ENCODE measurements at places on chromosomes 12 and 14.

- DNase-seq = peak; percentile 43
These were observed 48.1 kb downstream of the ADCK1 start for GRCh38 chr14:77848031-77848430.

DNA sequence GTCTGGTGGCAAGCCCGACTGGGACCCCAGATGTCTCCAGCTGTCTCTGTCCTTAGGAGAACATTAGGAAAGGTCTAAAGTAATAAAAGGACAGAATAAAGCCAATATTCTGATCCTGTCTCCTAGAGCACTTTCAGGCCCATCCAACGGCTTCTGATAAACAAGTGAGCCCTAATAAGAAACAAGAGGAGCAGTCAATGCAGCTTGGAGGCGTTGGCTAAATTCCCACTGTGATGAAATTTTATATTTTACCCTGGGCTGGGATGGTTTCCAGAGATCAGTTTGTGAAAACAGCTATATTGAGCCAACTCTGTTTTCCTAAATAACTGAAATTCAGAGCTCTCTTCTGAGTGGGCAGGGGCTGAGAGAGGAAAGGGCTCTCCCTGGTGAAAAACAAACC lies 55.5 kb upstream of the SRRM4 start:
- no peak for DNase-seq

- no peak for DNase-seq
These were observed 903.4 kb upstream of the FOXG1 start for GRCh38 chr14:27863166-27863565.

- no peak for DNase-seq
These were observed 188.9 kb downstream of the ADAMTS20 start for GRCh38 chr12:43362910-43363694.

DNA sequence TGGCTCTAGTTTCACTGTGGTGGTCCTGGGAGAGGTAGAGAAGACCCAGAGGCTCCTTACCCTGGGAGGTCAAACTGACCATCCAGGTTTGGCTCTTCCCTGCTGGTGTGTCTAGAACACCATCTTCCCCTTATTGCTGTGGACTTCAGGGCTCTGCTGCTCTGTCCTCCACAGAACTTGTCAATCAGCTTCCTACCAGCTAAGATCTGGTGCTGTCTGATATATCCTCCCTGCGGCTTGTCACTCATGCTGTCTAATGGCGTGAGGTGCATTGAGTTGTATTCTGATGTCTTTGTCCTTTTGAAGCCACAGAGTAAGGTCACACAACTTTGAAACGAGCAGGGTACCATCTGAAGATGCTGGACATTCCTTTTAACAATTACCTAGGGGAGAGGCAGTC lies 7.2 kb upstream of the C1RL start:
- no peak for DNase-seq

GRCh38 chr12:38516418-38516817 lies 199.8 kb downstream of the ALG10B start:
- no peak for DNase-seq

- no peak for DNase-seq
These were observed 344.5 kb downstream of the AEBP2 start for GRCh38 chr12:19783547-19784444.

- DNase-seq = no peak
These were observed 440.7 kb downstream of the KCNH5 start for GRCh38 chr14:62604524-62604923.

DNA sequence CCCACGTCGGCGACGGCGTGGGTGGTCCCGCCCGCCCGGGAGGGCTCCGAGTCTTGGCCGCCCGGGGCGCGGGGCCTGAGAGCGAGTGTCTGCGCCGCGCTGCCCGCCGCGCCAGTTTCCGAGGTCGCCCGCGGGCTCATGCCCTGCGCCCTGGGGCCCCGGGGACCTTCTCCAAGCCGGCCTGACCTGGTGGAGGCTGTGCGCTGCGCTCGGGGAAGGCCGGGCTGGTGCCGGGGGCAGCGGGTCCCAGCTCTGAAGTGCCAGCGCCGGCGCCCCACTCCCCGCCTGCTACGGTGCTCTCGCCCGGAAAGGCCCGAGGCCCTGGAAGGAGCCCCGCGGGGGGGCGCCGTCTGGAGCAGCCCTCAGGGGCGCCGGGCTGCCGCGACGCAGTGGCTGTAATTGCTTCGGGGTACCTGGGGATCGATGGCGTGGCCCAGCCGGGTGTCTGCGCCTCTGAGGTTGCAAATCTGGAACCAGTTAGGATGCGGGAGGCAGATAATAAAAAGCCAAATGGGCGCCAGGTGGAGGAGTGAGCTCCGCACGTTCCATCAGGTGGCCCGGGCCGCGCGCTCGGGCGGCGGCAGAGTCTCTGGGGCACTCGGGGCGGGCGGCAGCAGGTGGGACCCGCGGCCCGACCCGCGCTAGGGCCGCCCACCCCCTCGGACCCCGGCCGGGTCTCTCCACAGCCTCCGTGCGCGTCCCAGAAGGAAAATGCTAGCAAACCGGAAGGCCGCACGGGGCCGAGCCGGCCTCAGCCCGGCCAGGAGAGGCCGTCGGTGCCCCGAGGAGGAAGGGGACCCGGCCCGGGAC lies 102.3 kb upstream of the DIO3 start:
- no peak for DNase-seq

- DNase-seq = no peak
These were observed 6.1 kb downstream of the SPRING1 start for GRCh38 chr12:116731801-116732200.

- peak; percentile 71 for DNase-seq
These were observed 128.0 kb downstream of the ATP23 start for GRCh38 chr12:58069268-58069963.

DNA sequence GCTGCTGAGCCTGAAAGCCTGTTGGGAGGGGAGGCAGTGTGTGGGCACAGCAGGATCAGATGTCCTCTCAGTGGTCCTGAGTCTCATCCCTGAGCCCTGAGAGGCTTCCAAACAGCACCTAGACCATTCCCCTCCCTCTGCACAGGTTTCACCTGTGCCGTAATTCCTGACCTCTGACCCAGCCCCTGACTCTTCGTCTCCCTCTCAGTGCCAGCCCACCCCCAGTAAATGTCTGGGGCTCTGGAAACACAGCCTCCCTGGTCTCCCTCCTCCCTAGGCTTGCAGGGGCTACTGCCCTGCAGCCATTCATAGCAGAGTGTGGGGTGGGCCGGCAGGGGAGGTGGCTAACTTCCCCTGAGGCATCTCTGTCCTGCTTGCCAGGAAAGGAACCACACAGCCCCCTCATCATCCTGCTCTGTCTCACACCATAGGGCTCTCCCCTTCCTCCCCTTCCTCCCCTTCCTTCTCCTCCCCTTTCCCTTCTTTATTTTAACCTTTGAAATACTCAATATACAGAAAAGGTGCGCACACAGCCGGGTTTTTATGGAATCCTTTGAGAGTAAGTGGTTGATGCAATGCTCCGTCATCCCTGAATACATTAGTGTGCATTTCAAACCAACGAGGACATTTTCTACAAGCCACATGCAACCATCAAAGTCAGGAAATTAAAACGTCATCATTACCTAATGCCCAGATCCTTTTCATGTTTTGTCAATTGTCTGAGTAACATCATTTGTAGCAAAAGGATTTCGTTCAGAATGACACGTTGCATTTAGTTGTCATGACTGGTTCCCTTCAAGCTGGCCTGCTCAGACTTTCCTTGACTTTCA lies 67.0 kb downstream of the PRMT8 start:
- no peak for DNase-seq

DNA sequence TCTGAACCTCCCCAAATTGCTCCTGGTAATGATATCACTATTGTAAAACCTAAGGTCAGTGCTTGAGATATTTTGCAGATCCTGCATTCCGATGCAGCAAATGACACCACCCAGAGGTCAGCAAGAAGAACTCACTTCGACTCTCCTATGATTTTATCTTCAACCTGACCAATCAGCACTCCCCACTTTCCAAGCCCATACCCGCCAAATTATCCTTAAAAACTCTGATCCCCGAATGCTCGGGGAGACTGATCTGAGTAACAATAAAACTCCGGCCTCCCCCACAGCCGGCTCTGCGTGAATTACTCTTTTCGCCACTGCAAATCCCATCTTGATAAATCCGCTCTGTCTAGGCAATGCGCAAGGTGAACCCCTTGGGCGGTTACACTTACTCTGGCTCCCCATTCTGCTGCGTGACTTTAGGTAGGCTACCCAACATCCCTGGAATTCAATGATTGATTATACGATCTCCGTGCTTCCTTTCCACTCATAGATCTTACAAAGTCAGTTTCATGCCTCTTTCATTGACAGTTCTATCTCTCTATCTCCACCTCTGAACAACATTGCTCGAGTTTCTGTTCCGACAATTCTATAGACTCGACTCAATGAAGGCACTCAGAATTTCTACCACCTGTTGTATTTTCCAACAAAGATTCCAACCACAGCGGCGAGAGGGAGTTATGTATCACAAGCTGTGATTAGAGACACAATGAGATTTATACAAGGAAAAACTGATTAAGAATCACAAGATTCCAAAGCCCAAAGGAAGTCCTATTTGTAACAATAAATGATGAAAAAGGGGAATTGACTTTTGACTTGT lies 939 bp downstream of the NPC2 start:
- DNase-seq = peak; percentile 66

DNA sequence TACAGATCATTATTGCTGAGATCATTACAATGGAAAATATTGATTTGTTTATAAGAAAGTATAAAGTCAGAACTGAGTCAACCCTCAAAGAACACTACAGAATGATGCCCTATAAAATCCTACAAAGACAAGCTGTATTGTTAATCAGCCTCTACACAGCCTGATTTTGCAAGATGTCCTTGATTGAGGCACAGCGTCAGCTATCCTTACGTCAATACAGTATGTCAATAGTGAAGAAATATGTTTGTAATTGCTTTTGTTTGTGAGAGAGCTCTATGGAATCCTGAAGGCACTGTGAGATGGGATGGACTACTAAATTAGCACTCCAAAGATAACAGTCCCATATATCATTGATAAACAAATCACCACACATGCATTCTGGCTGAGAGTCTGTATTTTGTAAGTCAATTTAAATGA lies 70.7 kb downstream of the RASSF9 start:
- no peak for DNase-seq

DNA sequence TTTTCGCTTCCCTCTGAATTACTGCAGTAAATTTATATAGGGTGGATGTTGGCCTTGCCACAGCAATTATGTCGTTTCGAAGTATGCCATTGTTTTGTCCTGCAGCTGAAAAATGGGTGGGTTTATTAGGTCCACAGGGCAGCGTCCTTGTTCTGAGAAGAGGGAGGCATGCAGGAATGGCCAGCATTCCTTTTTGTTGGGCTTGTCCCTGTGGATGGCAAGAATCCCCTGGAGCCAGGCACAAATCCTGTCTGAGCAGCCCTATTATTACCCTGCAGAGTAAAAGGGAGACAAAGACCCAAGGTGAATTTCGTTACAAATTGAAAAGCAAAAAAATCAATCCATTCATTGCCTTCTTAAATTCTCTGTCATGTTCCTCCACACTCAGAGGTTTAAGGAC lies 88.1 kb downstream of the CHST11 start:
- DNase-seq = no peak

- DNase-seq = no peak
These were observed 33.6 kb downstream of the FUT8 start for GRCh38 chr14:65446159-65446558.

GRCh38 chr12:44307506-44308168 lies 471.8 kb downstream of the TMEM117 start:
- no peak for DNase-seq

- DNase-seq = peak; percentile 36
These were observed 13.7 kb downstream of the POMT2 start for GRCh38 chr14:77306851-77307496.

DNA sequence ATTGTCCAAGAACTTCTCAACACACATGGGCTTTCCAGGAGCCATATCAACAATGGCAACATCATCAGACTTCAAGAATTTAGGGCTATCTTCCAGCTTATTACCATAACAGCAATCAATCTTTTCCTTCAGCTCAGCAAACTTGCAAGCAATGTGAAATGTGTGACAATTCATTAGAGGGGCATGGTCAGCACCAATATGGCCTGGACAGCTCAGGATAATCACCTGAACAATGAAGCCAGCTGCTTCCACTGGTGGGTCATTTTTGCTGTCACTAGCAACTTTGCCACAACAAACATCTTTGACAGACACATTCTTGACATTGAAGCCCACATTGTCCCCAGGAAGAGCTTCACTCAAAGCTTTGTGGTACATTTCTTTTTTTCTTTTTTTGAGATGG lies 5.9 kb upstream of the NEDD1 start:
- DNase-seq = no peak

- peak; percentile 86 for DNase-seq
These were observed 594 bp downstream of the ZCCHC8 start for GRCh38 chr12:122499991-122500684.

GRCh38 chr14:99426265-99426664 lies 54.4 kb downstream of the SETD3 start:
- DNase-seq = no peak

DNA sequence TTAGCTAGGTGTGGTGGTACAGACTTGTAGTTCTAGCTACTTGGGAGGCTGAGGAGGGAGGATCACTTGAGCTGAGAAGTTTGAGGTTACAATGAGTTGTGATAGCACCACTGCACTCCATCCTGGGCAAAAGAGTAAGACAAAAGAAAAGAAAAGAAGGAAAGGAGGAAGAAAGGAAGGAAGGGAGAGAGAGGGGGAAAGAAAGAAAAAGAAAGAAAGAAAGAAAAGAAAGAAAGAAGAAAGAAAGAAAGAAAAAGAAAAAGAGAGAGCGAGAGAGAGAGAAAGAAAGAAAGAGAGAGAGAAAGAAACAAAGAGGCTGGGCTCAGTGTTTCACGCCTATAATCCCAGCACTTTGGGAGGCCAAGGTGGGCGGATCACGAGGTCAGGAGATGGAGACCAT lies 10.3 kb upstream of the GNPTAB start:
- DNase-seq = no peak

GRCh38 chr12:46610754-46611153 lies 215.0 kb downstream of the SLC38A4 start:
- DNase-seq = no peak

GRCh38 chr12:74292351-74293194 lies 245.1 kb upstream of the ATXN7L3B start:
- DNase-seq = no peak

DNA sequence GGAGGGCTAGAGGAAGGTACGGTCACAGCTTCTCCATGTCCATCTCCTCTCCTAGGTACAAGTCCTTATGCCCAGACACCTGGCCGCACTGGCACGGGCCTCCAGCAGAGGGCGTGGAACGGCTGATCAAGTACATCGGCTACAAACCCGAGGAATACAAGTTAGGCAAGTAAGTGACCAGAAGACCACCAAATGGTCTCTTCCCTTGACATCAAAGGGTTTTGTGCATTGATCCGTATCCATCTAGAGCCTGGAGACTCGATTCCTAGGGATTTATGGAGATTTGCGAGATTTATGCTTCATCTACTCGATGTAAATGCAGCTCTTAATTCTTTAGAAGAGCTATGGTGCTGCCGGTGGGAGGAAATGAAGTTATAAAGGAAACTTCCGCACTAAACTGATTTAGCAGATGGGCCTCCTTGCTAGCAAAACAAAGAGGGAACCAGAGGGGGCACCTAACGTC lies 44.2 kb downstream of the KCTD10 start:
- DNase-seq = peak; percentile 93

DNA sequence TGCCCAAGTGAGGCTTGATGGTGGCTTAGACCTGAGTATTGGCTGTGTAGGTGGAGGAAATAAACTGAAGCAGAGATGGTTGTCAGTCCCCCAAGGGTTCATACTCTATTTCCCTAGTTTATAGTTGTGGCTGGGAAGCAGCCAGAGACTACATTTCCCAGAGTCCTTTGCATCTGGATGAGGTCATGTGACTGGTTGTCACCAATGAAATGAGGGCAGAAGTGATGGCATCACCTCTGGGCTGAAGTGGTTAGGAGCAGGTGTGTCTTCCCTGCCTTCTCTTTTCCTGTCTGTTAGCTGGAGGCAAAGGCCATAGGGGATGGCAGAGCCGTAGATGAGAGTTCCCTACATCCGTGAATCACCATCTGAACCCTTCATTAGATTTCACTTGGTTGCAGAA lies 16.3 kb upstream of the NOS1 start:
- DNase-seq = no peak

- peak; percentile 29 for DNase-seq
These were observed at the start of gene ABCC9 for GRCh38 chr12:21940549-21941505. Gene ABCC9, minus strand, starts transcription at chr12:21941426. Its CDS starts 4,752 bp downstream, at chr12:21936674.
